Naive B cell (primary cell): ENCODE measurements at places on chromosomes 13 and 19. TPM values are rescaled to one million over a fixed set of nuclear protein-coding genes. Genes with fewer than 3 reads are reported as not detected.

Gene CLDND2
- polyA plus RNA-seq = 0.46 TPM

Gene CD70
- not detected for polyA plus RNA-seq

Gene PRPF31
- polyA plus RNA-seq = 61.3 TPM

Gene POSTN
- polyA plus RNA-seq = not detected

Gene ZNF491
- 0.40 TPM for polyA plus RNA-seq
